ENCODE measurements at places on chromosomes 6 and 20.

DNA sequence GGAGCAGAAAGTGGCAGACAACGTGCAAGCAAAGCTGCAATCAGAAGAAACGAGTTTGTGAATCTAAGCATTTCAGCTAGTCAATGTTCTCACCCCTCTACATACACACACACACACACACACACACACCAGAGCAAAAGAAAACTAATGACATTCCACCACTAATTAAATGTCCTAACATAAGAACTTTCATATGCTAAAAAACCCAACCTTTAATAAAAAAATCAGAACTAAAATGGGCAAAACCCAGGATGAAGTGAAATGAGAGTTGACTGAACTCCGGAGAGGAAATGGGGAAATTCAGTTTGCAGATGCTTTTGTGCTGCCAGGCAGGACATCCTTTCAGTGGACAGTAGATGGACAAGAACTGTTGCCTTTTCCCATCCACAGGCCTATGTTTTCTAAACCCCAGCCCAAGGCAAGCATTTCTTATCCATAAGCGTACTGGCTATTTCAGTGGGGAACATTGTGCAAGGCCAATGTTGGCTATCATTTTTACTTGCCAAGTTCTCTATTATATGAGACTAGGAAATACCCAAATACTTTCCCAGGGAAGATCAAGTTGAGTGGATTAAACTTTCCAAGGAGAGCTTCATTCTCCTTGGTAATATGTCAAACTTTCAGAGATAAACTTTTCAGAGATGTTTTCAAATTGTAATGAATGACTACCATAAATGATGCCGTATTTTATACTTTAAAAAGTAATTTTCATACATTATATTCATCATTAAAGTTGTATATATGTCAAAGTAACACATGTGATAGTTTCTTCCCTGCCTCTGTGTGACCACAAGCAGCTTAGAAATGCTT lies 27.3 kb downstream of the RIN2 start:
- no peak for DNase-seq

- peak; percentile 78 for DNase-seq
Measured at GRCh38 chr20:431012-431904, 23.2 kb downstream of the RBCK1 start.

DNA sequence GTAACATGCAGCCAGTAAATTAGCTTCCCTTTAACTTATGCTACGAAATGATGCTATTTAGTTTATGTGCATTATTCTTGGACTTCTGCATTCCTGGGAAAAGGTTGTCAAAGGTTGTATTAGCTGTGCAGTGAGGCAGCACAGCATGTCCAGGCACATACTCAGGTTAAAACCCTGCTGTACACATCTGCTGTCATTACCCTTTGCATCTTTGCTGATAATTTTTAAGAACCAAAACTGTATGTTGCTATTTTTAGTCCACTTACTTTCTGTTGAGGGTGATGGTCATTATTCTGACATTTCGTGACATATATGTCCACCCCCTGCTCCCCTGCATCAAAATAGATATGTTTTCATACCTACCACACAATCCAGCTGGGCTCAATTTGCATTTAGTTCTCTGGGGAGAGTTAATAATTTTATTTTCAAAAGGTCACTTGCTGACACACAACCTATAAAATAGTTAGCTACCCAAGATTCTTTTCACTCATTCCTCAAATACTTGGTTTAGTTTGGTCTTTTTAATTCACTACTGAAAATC lies 142.5 kb upstream of the SPACA1 start:
- no peak for DNase-seq

DNA sequence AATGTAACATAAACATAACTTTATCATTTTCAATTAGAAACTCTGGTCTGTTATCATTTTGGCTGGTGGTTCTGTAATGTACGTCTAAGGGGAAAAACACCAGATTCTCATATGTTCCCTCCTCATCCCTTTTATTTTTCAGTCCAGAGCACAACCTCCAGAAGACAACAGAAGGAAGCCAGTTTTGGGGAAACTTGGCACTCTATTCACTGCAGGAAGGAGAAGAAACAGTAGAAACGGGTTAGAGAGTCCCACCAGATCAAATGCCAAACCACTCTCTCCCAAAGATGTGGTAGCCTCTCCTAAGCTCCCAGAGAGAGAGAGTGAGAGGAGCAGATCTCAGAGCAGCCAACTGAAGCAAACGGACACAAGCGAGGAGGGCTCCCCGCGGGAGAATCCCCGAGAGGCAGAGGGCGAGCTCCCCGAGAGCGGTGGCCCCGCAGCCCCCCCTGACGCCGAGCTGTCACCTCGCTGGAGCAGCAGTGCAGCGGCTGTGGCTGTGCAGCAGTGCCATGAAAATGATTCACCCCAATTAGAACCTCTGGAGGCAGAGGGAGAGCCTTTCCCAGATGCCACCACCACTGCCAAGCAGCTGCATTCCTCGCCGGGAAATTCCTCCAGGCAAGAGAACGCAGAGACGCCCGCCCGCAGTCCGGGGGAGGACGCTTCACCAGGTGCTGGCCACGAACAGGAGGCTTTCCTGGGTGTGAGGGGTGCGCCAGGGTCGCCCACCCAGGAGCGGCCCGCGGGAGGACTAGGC lies 117.8 kb downstream of the RTN4IP1 start:
- no peak for DNase-seq

GRCh38 chr20:2399390-2399789 lies 18.7 kb downstream of the TGM6 start:
- DNase-seq, result no peak

GRCh38 chr6:16803294-16804200 lies 42.3 kb upstream of the ATXN1 start:
- peak; percentile 11 for DNase-seq

DNA sequence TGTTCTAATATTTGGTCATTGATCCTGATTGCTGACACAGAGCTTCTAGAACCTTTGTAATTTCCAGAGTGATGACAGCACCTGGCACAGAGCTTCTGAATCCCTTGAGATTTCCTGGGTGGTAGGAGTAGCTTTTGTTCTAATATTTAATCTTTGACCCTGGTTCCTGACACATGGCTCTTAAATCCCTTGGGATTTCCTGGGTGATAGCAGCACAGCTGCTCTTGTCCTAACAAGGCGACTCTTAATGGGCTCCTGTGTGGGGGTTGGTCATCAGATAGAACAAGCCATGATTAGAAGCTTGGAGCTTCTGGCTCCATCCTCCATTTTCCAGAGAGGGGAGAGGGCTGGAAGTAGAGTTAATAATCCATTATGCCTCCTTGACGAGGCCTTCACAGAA lies 18.4 kb downstream of the GMPR start:
- no peak for DNase-seq

GRCh38 chr6:34506718-34507117 lies 40.8 kb downstream of the PACSIN1 start:
- no peak for DNase-seq

DNA sequence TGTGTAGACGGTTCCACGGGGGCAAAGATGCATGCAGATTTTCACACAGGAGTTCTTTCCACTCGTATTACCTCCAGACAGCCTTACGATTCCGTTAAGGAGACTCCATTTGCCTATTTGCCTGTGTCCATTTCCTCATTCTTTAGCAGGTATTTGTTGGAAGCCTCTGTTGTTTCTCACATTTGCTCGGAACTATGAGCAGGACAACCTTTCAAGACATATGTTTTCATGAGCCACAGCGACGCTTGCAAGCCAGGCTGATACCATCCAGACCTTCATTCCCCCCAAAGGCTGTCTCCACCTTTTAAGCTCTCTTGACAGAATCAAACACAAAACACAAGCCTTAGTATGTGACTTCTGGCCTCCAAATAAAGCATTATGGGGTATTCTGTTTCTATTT lies 57.6 kb upstream of the NEDD9 start:
- DNase-seq, result no peak

DNA sequence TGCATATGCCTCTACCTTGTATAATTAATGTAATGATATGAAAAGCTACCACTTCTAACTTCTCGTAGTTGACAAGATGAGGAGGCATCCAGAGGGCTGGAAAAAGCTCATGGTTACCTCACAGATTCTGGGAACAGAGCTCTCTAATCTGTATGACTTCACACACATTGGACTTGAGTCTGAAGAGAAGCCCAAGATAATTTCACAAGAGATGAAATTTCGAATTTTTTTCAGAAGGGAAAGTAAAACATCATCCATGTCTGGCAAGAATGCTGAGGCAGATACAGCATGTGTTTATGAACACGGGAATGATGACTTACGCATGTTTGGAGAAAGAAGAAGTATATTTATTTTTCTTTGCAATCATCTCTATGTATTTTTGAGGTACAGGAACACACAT lies 141.8 kb upstream of the TENT5A start:
- no peak for DNase-seq

DNA sequence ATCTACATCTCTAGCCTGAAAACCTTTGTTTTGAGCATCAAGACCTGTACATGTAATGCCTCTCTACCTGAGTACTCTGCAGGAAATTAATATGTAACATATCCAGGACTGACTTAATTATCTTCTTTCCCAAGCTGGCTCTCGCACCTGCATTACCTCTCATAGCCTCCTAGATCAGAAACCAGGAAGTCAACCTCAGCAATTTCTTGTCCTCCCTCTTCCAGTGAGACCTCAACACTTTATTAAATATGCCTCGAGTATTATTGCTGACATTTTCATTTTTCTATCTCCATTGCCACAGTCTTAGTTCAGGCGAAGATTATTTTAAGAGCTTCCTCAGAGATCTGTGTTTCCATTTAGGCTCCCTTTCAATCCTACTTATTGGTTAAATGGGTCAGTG lies 69.0 kb downstream of the MACROD2 start:
- DNase-seq, result no peak

DNA sequence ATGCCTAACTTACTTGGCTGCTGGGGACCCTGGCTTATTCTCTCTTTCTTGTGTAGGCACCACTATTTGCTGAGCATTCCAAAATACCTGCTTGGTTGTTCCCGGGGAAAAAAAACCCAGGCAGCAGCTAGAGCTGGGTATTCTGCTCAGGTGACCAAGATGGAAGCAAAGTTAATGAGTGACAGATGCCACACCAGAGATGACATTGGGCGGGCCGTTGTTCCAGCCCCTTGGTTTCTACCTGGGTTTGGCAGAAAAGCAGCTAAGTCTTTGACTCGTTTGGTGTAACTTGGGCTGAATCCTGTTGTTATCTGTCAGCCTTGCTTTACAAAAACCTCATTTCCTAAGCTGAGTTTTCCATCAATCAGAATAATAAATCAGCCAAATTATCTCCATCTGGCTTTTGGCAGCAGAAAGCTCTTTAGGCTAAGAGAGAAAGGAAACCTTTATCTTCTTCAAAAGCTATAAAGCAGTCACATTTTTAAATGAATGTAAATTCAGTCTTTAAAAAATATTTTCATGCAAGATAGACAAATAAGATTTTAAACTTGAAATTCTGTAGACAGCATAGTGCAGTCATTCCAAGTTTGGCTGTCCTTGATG lies 202.0 kb upstream of the GMDS start:
- DNase-seq, result no peak

- DNase-seq, result no peak
Measured at GRCh38 chr6:129510950-129511349, 199.0 kb downstream of the ARHGAP18 start.

GRCh38 chr6:157034436-157035230 lies 257.5 kb downstream of the ARID1B start:
- DNase-seq, result peak; percentile 21

DNA sequence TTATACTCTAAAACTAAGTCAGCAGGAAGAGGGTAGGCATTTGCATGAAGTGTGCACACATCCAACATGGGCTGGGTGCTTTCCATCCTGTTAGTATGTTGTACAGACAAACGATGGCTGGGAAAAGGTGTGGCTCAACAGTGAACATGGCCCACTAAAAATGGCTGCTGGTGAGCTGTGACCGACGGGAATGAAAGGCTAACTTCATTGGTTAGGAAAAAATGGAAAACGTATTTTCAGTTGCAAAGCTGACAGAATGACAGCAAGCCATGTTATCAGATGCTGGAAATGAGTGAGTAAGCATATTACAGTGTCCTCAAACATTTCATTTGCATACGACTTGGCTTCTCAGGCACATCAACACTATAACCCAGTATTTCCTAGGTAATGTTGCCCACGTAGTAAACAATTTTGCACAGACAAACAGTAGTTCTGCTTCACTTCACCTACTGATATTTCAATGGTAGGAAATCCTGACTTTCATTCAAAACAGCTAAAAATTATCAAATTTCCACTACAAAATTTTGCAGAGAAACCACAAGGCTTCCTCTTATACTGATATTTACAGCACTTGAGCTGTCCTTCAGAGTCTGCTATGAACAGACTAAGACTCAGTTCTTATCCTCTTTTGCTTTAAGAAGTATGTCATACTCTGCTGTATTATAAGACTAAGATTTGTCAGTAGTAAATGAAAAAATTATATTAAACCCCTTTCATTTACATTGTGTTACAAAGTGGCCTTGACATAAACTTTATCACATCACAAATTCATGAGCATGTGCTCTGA lies 98.9 kb downstream of the IRF4 start:
- no peak for DNase-seq

- no peak for DNase-seq
Measured at GRCh38 chr6:14316651-14317386, 199.2 kb downstream of the CD83 start.

- DNase-seq, result no peak
Measured at GRCh38 chr6:56613247-56613851, 29.3 kb downstream of the DST start.

- no peak for DNase-seq
Measured at GRCh38 chr6:31041372-31041974, 31.2 kb downstream of the MUC22 start.

DNA sequence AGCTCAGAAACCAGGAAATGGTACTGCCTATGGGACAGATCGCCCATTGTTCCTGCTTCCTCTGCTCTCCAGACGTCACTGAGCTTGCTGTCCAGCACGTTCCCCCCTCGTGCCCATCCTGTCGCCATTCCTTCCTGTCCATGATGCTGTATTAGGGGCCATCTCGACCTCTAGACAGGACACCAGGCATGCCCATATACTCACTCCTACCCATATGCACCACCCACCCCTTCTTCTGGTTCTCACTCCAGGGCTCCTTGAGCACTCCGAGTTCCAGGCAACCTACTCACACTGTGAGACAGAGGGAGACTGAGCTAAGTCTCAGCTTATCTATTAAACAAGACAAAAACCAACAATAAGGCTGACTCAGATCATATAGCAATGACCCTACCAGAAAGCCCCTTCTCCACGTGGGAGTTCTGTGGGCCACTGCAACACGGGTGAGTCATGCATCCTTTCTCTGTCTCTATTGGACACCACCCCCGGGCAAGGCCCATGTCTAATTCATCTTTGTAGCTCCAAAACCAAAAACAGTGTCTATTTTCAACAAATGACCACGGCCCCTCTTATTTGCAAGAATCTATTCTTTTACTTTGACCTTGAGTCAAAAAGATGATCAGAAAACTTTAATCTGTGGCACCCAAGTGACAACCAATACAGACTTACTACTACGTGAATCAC lies 65.7 kb downstream of the PSMG4 start:
- no peak for DNase-seq
